ENCODE measurements at places on chromosomes 11 and 22. TPM values are rescaled to one million over a fixed set of nuclear protein-coding genes. Genes with fewer than 3 reads are reported as not detected.

NLRP14 gene
- total RNA-seq: 0.07 TPM

SOX6 gene
- 0.62 TPM for total RNA-seq

DNA sequence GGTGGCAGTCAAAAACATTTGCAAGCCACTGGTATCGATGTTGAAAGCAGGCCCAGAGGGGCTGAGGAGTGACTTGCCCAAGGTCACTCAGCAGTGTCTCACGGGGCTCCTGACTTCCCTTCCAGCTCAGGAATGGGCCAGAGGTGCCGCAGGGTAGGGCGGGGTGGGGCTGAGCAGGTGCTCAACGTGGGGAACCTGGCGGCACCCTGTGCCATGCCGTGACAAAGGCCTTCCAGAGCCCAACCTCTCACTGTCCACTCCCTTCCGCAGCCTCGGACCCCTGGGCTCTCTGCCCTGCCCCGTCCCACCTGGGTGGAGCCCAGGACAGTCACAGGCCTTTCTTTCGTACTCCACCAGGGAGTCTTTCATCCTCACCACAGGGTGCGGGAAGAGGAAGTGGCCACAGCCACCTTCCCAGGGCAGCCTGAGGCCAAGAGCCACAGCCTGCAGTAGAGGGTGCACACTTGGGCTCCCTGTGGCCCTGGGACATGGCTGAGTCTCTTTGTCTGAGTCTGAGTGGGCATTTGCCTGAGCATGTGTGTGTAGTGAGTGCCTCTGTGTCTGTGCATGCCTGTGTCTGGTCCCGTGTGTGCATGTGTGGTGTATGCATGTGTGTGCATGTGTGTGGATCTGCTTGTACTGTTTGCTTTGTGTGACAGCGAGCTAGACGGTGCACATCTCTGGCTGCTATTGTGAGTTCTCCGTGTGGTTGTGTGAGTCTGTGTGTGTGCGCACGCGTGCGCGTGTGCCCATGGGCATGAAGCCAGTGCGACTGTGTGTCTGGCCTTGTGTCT is 6.0 kb upstream of the LIF start:
- no peak overlapping the region for H3K4me3 ChIP-seq
- H3K4me1 ChIP-seq: peaks cover 35% of the 10 kb centered on the region
- H3K36me3 ChIP-seq: no peaks in the 10 kb centered on the region
- no peak for DNase-seq

- H3K4me1 ChIP-seq: peaks cover 20% of the 10 kb centered on the region
- no peaks in the 10 kb centered on the region for H3K27me3 ChIP-seq
- H3K36me3 ChIP-seq: peaks cover 26% of the 10 kb centered on the region
- H3K4me3 ChIP-seq: no peak overlapping the region
Measured at GRCh38 chr22:42202669-42203068, 67.8 kb downstream of the TCF20 start.

GRCh38 chr11:128345316-128345715 is 242.0 kb downstream of the ETS1 start:
- H3K4me3 ChIP-seq: no peak overlapping the region
- H3K27ac ChIP-seq: no peak overlapping the region
- no peak for DNase-seq
- H3K27me3 ChIP-seq: 0 out of 2 replicates have a peak, but pooled peaks cover 3% of the 10 kb centered on the region
- H3K36me3 ChIP-seq: no peaks in the 10 kb centered on the region

GRCh38 chr11:16897470-16898061 is 116.6 kb downstream of the PLEKHA7 start:
- DNase-seq: peak; percentile 64
- peaks cover 60% of the 10 kb centered on the region for H3K4me1 ChIP-seq
- peak overlapping the region; percentile 50 for H3K4me3 ChIP-seq
- no peaks in the 10 kb centered on the region for H3K36me3 ChIP-seq
- no peak overlapping the region for H3K27ac ChIP-seq
- peaks cover 65% of the 10 kb centered on the region for H3K27me3 ChIP-seq

GRCh38 chr22:44193535-44193891 is 12.8 kb downstream of the PARVG start:
- H3K27me3 ChIP-seq: no peaks in the 10 kb centered on the region
- no peak overlapping the region for H3K4me3 ChIP-seq
- DNase-seq: no peak
- peaks cover 8% of the 10 kb centered on the region for H3K4me1 ChIP-seq
- H3K36me3 ChIP-seq: no peaks in the 10 kb centered on the region

Data from WTC11 (cell line).